Left ventricle myocardium superior (tissue), 1 donor: ENCODE measurements at places on chromosomes 1 and 21. TPM values are rescaled to one million over a fixed set of nuclear protein-coding genes. Genes with fewer than 3 reads are reported as not detected.

DNA sequence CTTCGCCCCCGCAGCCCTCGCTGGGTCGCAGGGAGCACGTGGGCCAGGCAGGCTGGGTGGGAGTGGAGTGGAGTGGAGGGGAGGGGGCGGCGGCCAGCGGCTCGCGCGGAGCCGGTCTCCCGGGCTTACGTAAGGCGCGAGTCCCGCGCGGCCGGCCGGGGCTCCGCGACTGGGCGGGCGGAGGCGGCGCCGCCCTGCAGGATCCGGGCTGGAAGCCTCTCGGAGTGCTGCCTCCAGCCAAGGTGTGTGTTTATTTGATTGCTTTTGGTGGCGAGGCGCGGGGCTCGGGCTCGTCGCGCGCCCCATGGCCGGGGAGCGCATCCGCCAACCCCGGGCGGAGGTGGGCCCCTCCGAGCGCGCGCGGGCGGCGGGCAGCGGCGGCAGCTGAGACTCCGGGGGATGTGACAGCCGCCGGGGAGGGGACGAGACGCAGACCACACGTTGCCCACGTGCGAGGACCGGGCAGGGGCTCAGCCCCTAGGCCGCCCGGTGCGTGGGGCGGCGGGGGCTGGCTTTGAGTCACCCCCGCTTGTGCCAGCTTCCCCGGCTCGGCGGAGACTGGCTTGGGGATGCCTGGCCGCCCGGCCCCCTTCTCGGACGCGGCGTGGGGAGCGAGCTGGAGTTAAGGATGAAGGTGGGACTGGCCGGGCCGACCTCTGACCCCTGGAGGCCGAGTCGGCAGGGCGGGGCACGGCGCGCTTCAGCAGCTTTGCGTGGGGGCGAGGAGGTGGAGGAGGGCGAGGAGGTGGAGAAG, 402 bp upstream of the AK4 start:
- peak; percentile 75 for DNase-seq

The IFNGR2 gene
- 35.1 TPM for total RNA-seq

- DNase-seq = no peak
Observed at GRCh38 chr1:231313661-231314060, 24.0 kb downstream of the EXOC8 start.

The C4BPA gene
- not detected for total RNA-seq

GRCh38 chr1:223525957-223526356, 132.7 kb downstream of the CCDC185 start:
- no peak for DNase-seq

- DNase-seq = peak; percentile 65
Observed at GRCh38 chr1:59178339-59179187, 118.3 kb upstream of the FGGY start.

The LRRC39 gene
- 209 TPM for total RNA-seq
